ENCODE measurements at places on chromosomes 11 and 22.

GRCh38 chr22:41264408-41264941, 21.5 kb downstream of the RANGAP1 start:
- no peak for DNase-seq

DNA sequence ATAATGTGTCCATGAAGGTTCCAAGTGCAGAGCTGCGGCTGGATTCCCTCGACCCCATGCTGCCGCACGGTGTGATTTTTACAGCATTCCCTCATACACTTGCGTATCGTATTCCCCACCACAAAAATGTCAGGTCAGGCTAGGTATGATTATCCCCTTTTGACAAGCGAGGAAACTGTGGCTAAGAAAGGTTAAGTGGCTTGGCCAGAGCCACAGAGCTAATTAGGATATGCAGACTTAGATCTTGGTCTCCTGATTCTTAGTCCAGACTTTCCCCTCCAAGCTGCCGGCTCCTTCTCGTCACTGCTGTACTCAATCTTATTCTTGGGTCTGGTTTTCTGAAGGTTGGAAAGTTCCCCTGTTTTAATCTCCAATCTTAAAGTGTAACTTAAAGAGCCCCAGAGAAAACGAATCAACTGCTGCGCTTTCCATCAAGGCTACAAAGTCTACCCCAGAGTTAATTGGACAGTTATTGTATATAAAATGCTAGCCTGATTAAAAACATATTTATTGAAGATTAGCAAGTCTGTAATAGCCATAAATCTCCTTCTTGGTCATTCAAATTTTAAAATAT, 176.6 kb downstream of the ADAMTS15 start:
- no peak for DNase-seq

DNA sequence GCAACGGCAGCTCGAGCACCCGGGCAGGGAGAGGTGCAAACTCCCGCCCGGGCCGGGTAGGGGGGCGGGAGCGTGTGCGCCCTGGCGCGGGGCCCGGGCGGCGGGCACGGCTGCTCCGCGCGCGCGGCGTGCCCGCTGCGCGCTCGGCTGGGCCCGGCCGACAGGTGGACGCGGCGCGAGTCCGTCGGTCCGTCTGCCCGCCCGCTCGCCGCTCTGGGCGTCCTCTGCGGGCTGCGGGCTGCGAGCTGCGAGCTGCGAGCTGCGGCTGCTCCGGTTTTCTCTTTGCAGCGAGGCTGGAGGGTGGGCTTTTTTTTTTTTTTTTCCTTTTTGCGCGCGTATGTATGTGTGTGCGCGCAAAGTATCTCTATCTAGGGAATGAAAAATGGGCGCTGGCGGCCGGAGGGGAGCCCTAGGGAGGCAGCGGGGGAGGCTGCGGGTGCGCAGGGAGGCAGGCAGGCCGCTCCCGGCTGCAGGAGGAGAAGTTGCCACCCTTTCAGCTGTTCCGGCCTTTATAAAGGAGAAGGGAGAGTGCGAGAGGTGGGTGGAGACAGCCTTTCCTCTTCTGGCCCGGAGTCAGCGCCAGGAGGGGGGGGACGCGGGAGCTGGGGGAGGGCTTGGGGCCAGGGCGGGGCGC, at the start of gene PDGFB:
PDGFB (minus strand) TSS at position 487 of the 634 bp plus-strand sequence. CDS start 1,019 bp downstream, outside the sequence.
- DNase-seq = peak; percentile 82

DNA sequence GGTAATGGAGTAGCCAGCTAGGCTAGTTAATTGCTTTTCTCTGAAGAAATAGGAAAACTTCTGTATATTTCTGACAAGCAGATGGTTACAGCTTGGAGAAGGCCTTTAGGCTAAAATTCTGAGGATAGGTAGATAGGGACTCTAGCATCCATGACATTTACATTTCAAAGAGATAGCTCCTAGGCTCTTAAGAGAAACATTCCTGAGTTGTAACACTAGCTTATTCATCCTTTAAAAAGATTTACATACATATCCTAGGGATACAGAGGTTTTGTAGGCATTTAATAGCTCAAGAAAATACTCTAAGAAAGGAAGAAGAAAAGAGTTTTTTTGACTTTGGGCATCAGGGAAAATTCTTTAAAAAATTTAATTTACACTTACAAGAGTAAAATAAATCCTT, 130.9 kb upstream of the CCDC179 start:
- DNase-seq = no peak

- DNase-seq = peak; percentile 17
Measured at GRCh38 chr11:36657610-36658267, 59.7 kb upstream of the RAG2 start.

- DNase-seq = no peak
Measured at GRCh38 chr22:47802421-47802820, 1040.0 kb downstream of the TBC1D22A start.

- no peak for DNase-seq
Measured at GRCh38 chr11:76630600-76631281, 39.8 kb downstream of the LRRC32 start.

DNA sequence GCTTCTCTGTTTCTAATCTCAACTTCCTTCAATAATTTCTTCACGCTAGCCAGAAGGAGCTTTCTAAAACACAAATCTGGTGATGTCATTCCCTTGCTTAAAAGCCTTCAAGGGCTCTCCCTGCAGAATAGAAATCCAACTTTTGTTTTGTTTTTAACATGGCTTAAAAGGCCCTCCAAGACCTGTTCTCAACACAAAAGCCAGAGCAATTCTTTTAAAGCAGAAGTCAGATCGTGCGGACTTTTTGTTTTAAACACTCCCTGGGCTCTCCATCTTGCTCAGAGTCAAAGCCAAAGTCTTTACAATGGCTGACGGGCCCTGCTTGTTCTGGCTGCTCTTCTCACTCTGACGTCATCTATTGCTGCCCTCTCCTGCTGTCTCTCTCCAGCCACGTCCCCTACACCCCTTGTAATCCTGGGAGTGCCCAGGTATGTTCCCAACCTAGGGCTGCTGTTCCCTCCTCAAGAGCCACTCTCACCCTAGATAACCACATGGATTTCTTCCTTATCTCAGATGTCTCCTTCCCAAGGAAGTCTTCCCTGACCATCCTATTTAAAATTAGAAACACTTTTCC, 22.5 kb downstream of the TECTA start:
- DNase-seq = no peak

GRCh38 chr11:1194977-1195681, 27.7 kb upstream of the MUC5B start:
- no peak for DNase-seq

DNA sequence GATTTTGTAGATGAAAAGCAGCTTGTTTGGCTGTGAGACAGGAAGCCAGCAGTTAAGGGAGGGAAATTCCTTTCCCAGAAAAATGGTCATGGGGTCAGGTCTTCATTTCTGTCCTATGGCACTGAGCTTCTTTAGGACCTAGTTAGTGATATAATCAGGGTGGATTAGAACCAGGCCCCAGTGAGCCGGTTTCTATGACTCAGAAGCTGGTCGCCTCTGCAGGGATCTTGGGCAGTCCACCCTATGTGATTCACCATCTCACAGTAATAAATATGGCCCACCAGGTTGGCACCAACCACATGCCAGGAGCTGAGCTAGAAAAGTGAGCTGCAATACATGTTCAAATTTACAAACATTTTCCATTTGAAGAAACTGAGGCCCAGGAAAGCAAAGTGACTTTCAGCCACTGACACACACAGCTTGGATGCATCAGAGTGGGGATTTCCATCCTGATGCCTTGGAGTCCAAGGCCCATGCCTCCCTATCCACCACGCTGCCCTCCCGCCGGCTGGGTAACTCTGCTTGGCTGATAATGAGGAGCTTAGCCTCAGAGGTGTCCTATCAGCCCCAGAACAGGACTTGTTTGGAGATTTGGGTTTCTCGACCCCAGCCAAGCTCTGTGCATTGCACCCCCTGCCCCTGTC, 42.0 kb downstream of the CD82 start:
- no peak for DNase-seq

GRCh38 chr11:106745941-106746340, 272.3 kb downstream of the GUCY1A2 start:
- DNase-seq = no peak

GRCh38 chr11:65434667-65435410, 12.2 kb downstream of the NEAT1 start:
- DNase-seq = peak; percentile 23

DNA sequence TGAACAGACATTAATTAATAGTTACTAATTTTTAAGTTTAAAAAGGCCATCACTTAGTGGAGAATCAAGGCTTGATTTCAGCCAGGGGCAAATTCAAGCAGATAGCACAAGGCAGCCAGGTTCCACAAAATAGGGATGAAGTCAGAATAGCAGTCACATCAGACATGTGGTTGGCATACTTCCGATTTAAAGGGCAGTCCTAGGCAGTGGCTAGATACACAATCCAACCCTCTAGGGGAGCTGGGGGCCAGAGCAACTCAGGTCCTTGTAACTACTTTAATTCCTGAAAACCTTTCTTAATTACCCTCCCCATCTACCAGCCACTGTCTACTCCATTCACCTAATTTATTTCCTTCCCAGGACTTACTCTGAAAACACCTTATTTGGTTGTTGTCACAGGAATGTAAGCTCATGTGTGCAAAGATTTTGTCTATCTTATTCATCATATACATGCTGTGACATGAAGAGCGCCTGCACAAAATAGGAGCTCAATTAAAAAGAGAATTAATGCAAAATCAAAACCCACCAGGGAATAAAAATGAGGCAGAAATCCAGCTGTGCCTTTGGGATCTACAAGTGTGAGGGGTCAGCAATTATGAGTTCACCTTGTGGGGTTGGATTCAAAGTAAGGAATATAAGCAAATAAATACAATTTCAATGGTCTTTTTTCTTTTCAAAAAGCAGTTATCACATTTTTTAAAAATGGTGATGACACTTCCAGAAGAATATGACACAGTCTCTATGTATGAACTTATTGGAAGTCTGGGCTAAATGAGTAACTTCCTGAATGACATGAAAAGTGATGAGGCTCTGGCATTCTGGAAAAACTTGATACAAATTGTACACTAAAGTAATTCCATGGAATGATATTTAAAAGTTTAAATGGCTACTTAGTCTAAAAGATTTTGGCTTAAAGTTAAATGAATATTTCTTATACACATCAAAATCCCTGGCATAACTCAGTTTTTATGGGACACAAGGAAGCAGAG, 53.8 kb downstream of the COPB1 start:
- peak; percentile 68 for DNase-seq

DNA sequence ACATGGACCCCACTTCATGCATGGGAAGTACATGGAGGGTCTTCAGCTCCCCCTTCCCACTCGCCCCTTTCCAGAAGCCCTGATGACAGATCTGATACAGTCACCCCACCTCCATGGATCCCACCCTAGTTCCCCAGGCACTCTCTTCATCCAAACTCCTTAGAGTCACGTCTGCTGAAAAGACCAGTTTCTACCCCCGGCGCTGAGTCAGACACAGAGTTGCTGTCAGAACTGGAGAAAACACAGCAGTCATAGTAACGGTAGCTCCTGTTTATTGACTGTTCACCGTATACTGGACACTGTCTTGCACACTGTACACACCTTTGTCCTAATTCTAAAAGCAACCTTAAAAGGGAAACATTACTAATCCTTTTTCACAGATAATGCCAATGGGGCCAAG, 29.1 kb downstream of the DRD2 start:
- DNase-seq = no peak

DNA sequence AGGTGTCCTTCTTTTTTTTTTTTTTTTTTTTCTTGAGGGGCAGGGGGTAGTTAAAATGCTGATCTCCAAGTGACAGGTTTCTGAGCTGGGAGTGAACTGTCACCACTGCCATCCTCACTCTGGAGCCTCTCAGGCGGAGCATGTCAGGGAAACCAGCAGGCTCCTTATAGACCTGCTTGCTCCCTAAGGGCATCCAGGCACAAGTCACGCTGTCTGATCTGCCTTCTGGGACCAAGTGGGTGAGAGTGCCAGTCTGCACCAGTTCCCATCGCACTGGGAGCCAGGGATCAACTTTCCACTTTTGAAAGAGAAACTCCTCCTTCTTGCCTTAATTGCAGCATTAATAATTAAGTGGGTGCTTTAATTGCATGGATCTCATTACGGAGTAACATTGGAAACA, 537.9 kb upstream of the CADM1 start:
- DNase-seq = no peak

GRCh38 chr11:71551711-71552110, 3.5 kb downstream of the KRTAP5-9 start:
- DNase-seq = no peak

DNA sequence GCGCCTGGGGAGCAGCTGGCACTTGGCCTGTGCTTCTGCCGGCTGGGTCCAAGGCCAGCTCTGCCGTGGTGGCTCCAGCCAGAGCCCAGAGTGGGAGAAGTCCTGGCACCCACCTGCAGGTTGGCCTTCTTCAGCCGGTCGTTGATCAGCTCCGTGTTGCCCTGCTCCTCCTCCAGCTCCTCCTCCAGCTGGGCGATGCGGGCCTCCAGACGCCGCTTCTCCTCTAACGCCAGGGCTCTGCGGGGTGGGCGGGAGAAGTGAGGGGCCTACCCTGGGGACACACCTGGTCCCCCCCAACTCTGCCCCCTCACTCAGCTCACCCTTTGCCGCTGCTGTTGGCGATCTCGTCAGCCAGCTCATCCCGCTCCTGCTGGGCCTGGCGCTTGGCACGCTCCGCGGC, 32.6 kb downstream of the APOL1 start:
- DNase-seq = no peak

- no peak for DNase-seq
Measured at GRCh38 chr11:19719960-19720359, 7.3 kb downstream of the NAV2 start.

DNA sequence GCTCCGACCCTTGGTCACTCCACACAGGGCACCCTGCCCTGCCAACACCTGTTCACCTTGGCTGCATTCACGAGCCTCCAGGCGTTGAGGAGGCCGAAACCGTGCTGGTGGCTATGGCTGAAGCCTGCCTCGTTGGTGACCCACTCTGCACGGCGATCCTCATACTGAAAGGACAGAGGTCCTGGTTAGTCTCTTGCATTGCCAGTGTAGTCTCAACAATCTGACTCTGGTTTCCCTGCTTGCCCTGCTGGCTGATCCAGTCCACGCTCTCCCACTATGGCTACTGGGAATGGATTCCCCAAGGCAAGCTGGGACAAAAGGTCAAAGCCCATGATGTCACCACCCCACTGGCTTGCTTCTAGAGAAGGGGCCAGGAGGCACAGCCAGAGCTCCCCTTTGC, 12.9 kb downstream of the PCSK7 start:
- DNase-seq = no peak

DNA sequence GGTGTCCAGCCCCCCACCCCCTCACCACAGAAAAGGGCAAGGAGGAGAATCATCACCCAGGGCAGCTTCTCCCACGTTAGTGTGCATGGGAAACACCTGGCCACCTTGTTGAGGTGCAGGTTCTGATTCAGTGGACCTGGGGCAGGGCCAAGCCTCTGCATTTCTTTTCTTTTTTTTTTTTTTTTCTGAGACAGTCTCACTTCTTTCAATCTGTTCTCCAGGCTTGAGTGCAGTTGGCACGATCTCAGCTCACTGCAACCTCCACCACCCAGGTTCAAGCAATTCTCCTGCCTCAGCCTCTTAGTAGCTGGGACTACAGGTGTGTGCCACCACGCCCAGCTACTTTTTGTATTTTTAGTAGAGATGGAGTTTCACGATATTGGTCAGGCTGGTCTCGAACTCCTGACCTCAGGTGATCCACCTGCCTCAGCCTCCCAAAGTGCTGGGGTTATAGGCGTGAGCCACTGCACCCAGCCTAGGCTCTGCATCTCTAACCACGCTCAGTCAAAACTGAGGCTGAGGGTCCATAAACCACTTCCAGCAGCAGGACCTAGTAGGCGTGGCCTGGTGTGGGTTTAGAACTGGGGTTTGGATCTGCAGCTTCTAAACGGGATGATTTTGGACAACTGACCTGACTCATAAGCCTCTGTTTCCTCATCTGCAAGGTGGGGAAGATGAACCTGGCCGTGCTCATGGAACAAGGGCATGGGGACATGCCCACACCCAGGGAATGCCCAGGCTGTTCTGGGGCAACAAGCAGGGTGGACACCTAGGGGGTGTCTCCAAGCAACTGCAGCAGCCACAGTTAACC, 734 bp downstream of the ZP1 start:
- DNase-seq = no peak

GRCh38 chr11:117177534-117178209, 871 bp upstream of the SIDT2 start:
- DNase-seq = peak; percentile 40

Measured in dermis microvascular lymphatic vessel endothelial cell (primary cell).